Femur (tissue), 1 donor: ENCODE measurements at places on chromosomes 12 and 14.

DNA sequence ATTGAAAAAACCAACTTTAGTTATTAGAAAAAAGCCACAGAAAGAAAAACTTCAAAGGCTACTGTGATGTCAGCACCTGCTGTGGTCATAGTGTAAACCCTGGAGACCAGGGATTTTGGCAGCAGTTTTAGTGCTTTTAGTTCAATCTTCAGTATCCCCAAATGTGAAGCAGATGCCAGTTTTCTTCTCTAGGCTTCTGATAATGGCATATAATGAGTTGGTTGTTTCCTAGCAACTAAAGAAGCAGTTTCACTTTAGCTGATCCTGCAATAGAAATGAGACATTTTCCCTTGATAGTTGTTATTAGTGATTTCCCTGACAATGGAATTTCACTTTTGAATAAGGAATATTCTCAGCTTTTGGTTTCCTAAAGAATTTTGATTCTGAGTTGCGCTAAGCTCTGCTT lies 131.2 kb downstream of the NUBPL start:
- DNase-seq = no peak

DNA sequence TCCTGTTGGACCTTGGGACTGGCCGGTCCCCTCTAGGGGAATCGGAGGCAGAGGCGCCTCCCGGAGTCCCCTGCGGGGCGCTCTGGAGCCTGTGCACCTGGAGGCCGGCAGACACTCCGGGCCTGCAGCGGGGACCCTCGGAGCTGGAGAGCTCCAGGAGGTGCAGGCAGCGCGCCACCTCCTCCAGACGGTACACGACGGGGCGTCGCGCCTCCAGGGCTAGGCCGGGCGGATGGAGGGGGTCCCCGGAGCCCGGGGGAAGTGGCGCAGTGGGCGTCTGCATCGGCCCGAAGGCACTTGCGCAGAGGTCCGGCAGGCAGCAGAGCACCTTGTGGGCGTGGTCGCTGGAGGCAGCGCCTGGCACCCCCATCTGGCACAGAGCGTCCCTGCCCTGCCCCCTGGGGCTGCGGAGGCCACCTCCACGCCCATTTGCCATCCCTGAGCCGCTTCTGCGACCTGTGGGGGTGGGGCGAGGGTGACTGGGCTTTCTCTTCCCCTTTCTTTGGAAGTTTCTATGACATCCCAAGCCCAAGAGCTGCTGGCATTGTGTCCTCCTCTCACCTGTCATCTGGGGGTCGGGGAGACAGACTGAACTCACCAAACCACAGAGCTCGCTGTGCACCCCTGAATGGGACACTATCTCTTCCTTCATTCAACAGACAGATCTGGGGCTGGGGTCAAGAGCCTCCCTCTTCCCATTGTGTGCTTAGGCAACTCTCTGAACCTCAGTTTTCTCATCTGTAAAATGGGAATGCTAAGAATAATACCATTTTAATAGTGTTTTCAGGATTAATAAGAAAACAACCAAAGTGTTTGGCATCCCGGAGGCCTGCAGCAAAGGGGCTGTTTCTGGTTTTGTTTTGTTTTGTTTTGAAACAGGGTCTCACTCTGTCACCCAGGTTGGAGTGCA lies 37.5 kb upstream of the CORO1C start:
- DNase-seq = no peak

GRCh38 chr12:111409780-111410430 lies 4.2 kb downstream of the SH2B3 start:
- peak; percentile 68 for DNase-seq

- DNase-seq = peak; percentile 77
These were observed 9.2 kb upstream of the ALDH2 start for GRCh38 chr12:111757361-111758119.

DNA sequence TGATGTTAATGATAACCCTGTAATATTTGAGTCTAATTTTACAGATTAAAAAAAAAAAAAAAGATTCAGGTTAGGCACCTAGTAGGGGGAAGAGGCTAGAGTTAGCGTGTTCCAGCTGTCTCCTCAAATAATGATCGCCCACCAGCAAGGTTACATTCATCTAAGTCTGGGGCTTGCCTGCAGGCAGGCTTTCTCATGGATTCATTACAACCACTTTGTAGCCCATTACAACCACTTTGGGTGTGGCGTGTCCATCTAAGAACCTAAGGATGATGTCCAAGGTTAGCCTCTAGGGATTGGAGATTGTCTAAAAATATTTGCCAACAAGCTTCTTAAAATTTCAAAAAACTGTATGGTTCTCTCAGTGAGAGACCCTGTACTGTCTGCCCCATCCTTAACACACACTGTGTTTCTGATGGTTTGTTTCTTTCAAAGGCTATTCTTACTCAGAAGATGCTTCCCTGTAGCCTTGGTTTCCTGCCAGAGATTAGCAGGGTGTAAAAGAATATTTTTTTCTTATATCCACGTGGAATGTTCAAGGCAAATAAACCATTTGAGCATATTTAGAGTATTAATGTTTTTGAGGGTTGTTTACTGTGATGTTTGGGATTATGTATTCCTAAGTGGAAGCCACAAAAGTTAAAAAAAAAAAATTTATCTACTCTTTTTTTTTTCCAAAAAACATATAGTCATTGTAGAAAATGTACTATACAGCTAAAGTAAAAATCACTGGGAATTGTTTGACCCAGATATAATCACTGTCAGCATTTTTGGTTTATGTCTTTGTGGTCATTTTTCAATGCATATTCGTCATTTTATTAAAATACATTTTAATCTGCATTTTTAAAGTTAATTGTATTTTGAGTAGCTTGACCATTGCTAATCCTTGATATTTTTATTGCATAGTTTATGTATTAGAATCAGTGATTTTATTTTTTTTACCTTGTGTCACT lies 1.7 kb downstream of the DYNC1H1 start:
- no peak for DNase-seq

GRCh38 chr14:62409626-62410300 lies 635.5 kb downstream of the KCNH5 start:
- DNase-seq = no peak

DNA sequence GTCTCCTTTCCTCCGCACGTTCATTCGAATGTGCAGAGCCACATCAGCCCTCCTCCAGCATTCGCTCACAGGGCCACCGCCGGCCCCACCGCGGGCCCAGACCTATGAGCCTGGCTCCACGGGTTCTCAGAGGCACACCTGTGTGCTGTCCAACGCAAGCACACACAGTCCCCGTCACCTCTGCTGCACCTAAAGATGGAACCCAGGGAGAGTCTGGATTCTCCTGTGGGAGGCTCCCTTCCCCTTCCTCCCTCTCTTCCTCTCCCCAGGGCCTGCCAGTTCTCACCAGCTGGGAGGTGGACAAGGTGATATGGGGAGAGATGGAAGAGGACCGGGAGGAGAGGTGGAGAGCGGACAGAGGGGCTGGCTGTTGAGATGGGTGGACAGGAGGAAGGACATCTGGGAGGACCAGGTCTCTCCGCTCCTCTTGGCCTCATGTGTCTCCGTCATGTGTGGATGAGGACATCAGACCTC lies 4.9 kb upstream of the AQP6 start:
- DNase-seq = no peak

GRCh38 chr14:64465831-64466554 lies 694 bp downstream of the AKAP5 start:
- DNase-seq = peak; percentile 56

GRCh38 chr14:20294636-20295035 lies 11.1 kb downstream of the TTC5 start:
- no peak for DNase-seq

DNA sequence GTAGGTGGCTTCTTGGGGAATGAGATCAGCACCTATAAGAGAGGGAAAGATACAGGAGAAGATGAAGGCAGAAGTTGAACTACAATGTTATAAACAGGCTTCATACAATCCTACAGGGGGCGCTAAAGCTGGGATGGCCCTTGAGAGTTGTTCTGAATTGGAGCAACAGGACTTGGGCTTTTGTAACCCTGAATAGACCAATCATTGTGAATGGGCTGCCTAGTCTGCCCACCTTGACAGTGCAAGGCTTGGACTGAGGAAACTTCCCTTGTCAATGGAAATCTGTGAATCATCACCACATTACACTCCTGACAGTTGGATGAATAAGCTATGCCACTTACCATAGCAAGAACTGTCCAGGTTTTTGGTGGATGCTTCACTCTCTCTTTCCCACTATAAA lies 306.1 kb downstream of the KCNC2 start:
- DNase-seq = no peak

GRCh38 chr12:56632701-56633467 lies 2.8 kb upstream of the BAZ2A start:
- no peak for DNase-seq

GRCh38 chr12:65069336-65069735 lies 51.8 kb downstream of the WIF1 start:
- no peak for DNase-seq

DNA sequence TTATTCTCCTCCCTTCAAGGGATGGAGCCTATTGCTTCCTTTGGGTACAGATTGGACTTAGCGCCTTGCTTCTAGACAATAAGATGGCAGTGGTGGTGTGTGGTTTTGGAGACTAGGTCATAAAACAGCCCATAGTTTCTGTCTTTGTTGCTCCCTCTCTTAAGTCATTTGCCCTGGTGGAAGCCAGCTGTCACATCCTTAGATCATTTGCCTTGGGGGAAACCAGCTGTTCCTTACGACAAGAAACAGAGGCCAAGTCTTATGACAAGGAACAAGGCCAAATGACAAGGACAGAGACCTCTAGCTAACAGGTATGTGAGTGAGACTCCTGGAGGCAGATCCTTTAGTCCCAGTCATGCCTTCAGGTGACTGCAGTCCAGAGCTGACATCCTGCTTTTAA lies 9.2 kb upstream of the PALS1 start:
- no peak for DNase-seq

GRCh38 chr14:24232645-24233537 lies at the start of gene GMPR2:
Gene GMPR2, plus strand, starts transcription at chr14:24232929. Its CDS starts 325 bp downstream, at chr14:24233254.
- DNase-seq = no peak

GRCh38 chr12:2654311-2654710 lies 140.5 kb upstream of the FKBP4 start:
- no peak for DNase-seq

DNA sequence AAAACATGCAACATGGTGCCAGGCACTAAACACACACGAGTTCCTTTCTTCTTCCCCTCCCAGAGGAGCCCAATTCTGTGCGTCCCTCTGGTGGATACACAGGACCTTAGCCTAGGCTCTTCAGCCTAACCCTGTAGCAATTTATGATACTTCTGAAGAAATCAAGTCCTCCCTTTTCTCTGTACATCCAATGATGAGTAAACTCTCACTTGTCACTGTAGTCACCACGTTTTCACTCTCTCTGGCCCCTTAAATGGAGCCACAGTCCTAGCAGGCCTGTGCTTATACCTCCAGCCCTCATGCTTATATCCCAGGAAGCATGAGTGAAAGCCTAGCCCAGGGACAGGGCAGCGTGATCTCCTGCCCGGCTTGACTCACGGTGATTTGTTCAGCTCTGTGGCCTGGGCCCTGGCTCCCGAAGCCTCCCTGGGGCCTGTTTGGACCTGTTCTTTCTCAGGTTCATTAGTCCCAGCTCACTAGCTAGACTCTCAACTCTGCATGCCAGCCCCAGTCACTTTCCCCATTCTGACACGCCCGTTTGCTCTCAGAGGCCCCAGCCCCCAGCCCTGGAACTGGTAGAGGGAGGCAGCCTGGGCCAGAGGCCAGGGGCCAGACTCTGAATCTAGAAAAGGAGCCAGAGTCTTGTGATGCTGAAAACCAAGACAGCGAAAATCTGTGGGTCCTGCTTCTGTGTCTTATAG lies 24.1 kb upstream of the PLEKHG3 start:
- no peak for DNase-seq

- no peak for DNase-seq
These were observed 115.2 kb upstream of the ARHGAP5 start for GRCh38 chr14:31961896-31962295.

DNA sequence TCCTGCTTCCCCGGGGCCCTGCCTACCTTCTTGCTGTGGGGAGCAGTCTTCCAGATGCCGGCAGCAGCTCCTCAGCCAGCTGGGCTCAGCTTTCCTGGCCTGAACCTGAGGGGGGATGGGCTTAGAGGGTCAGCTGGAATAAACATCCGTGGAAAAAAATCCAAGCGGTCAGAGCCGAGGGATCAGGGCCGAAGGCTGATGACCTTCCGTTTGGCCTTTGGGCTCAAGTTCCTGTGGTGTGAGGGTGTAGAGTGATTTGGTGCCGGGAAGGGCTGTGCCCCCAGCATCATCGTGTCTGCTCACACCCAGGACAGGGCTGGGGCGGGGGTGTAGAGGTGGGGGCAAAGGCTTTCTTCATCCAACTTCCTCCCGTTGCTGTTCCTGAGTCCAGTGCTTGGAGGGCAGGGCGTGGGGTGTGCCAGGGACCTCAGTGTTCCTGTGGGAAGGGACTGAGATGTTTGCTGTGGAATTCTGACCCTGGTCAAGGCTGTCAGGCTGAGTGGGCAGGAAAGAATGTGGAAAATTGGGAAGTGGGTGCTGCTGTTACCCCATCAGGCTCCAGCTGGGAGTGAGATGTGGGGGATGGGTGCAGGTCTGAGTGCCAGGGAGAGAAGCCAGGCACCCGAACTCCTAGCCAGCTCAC lies 2.6 kb downstream of the SMIM41 start:
- peak; percentile 66 for DNase-seq

GRCh38 chr14:98754343-98755020 lies 517.5 kb downstream of the BCL11B start:
- DNase-seq = peak; percentile 51

DNA sequence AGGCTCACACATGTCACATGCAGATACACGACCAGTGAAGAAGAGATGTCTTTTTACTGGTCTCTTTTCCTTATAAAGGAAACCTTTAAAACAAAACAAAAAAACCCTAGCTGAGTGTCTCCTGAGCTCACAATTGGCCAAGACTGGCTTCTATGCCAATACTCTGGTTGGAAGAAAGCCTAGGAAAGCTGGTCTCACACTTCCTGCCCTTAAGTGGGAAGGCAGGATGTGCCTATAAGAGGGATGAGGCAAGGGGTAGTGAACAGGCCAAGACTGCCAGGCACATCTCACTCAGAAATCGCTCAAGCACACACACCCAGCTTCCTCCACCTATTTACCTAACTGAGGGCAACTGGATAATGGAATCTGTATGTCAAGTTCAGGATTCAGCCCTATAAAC lies 50.0 kb downstream of the SOCS2 start:
- no peak for DNase-seq

DNA sequence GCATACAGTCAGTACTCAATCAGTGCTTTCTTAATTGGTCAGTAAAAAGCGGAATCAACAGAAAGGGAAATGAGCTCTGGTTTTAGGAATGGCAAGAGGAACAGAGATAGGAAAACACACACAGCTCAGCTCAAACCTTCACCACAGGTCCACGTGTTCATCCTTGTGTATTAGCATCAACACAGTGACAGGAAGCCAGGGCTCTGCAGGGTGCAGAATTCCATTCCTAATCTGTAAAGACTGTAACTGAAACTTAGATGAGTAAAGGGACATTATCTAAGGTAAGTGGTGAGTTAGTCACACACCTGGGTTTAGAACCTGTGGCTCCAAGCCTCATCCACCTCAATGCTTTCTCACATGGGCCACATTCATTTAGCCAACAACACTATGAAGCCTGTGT lies 1242.2 kb upstream of the TMEM132C start:
- DNase-seq = no peak
